ENCODE measurements at places on chromosomes 11 and 22. TPM values are rescaled to one million over a fixed set of nuclear protein-coding genes. Genes with fewer than 3 reads are reported as not detected.

TEX12 gene
- not detected for total RNA-seq

CASP5 gene
- not detected for total RNA-seq

GRCh38 chr22:19903031-19903430 is 38.5 kb upstream of the COMT start:
- no peak for DNase-seq

DNA sequence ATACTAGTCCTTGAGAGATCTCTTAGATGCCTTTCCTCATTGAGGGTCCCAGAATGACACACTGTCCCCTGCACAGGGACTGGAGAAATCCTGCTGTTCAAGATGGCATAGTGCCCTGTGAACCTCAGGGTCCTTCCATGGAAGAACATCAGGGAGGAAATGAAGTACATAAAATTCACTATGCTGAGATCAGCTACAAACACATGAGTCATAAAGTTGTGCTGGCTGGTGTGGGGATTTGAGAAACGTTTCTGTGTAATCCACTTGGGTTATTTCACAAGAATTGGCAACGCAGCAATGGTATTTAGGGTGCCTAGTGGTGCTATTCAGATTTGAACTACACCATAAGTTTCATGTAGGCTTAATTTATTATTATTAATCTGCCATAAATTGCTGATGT is 174.4 kb downstream of the MAML2 start:
- no peak for DNase-seq

DNA sequence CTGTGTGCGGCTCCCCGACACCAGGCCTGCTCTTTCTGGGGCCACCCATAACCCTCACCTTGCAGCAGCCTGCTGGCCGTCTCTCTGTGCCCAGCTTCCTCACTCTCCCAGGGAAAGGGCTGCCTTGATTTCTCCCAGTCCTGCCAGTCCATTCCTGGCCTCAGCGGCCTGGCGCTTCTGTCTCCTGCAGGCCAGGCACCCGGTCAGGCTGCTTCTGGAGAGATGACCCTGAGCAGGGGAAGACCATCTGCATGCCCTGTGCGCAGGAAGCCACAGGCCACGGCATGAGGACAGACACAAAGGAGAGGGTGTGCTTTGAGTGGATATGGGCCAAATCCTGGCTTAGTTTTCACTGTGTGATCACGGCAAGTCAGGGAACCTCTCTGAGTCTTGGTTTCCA is 86.2 kb downstream of the TSPAN18 start:
- no peak for DNase-seq

Data from activated naive CD8-positive, alpha-beta T cell treated with anti-CD3 and anti-CD28 coated beads, Interleukin-2, amount 10 ng/mL, durations not matched to agents 7 days and 5 days (primary cell).